ENCODE measurements at places on chromosomes 6 and 20.

DNA sequence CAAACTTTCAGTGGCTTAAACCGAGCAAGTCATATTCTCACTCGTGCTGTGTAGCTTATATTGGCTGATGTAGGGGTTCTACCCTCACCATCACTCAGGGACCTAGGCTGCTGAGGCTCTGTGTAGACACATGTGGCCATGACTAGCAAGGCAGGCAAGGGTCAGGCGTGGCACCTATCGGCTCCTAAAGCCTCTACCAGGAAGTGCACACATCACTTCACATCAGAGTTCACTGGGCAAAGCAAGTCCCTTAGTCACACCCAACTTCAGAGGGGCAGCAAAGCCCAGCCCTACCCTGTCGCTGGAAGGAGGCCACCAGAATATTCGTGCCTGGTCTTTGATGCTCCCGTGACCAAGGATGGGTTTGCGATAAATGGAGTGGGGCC, 42.9 kb downstream of the PPP1R14C start:
- no peak for DNase-seq

- DNase-seq, result no peak
Observed at GRCh38 chr6:45500924-45501816, 123.4 kb upstream of the SUPT3H start.

DNA sequence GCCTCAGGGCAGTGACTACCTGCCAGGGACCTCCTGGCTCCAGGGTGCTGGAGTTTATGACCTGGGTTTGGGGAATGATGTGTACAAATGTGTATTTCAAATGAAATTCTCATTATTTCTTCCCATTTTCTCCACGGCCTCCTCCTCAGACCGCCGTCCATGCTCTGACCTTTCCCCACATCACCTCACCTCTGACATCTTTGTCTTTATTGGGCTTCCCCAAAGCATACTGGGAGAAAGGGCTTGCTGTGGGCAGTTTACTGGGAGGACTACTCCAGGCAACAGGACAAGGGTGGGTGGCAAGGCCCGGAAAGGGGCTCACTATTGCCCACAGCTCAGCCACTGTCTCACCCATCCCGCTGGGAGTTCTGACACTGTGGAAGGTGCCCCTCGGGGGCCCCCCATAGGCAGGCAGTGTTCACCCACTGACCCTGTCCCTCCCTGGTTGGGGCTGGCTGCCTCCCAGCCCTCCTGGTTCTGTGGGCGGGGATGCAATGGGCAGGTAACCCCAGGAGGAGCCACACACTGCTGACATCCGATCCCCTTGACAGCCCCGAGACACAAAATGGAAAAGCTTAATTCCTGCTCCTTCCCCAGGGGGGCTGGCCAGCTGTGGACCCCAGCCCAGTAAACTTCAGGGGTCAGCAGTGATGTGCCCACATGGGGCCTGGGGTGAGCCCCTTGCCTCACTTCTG, 39.8 kb upstream of the CST7 start:
- DNase-seq, result no peak

DNA sequence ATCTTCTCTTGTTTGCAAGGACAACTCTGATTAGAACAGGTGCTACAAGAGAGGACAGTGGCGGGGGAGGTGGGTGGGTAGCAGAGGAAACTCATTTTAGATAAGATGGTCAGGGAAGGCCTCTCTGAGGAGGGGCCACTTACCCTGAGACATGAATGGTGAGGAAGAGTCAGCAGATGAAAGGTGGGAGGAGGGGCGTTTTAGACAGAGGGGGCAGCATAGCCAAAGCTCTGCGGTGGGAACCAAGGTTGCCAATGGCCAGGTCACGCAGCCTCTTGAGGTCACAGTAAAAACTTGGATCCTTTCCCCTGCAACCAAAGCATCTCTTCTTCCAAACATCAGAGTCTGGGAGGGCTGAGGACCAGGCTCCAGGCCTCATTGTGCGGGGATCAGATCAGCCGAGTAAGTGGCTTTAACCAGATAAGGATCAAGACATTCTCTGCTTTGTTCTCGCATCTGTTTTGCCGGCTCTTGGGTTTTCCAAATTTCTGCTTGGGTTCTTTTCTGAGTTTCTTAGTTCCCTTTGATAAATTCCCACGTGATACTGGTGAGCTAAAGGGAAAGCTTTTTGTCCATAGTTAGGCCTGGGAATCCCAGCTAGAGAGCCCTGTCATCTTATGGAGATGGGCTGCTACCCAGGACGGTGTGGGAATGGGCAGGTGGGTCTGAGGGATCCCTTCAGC, 5.5 kb upstream of the CD40 start:
- no peak for DNase-seq

- no peak for DNase-seq
Observed at GRCh38 chr6:20200761-20201630, 11.3 kb downstream of the MBOAT1 start.

DNA sequence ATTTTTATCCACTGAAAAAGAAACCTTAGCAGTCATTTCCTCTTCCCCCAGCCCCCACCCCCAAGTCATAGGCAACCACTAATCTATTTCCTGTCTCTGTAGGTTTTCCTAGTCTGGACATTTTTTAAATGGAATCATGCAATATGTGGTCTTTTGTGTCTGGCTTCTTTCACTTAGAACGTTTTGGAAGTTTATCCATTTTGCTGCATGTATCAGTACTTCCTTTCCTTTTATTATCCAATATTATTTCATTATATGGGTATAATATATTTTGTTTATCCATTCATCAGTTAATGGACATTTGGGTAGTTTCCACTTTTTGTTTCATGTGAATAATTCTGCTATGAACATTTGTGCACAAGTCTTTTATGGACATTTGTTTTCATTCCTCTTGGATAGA, 99.3 kb upstream of the BMP5 start:
- DNase-seq, result no peak

DNA sequence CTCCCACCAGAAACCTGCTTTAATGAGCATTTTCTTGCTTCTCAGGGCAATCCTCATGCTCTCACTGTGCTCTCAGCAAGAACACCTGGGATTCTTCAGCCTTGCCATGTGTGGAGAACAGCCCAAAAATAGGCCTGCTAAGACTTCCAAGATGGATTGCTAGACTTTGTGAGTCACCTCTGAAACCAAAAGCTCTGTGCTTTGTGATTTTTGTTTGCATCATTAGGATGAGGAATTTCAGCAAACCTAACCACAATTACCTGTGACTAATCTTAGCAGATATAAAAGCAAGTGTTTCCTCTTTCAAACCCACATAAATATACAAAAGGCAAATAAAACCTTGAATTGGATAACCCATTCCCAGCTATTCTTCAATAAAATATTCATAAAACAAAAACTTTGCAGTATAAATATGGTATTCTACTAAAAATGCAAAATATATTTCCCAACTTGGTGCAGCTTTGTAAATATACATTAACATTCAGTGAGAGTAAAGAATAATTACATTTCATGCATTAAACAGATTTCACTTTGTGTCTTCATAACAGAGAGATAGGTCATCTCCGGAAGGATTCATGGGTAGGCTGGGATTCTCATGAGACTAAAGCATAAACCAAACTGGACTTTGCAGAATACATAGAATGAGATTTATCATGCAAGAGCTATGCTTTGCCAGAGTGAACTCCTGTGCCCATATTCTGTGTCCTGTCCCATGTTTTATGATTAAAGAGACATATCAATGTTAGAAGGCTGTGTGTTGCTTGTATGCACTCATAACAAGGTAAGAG, 33.5 kb downstream of the TPBG start:
- no peak for DNase-seq

All from Kasumi-1 (cell line).